ENCODE measurements at places on chromosomes 11 and 22.
A peak's percentile ranks its signal among the peaks of the same experiment; 100 is the strongest.

DNA sequence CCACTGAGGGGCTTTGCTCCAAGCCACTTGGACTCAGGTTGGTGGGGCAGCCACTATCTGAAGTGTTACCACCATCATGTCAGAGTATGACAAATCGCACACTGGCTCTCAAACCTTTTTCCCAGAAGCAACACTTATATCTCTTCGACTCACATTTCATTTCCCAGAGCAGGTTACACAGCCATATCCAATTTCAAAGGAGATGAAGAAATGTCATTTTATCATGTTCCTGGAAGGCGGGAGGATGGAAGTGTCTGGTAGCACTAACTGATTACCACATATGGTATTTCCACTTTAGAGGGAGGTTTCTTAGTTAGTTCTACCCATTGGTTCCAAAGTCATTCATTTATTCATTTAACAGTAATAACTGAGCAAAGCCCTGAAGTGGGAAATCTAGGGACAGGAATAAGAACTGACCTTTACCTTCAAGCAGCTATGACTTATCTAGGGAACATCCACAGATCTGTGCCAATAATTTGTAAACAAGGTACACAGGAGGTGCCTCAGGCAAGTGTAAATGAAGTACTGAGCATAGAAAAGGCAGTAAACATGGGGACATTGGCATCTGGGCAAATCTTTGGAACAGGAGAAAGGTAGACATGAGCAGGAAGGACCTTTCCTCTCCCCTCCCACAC is 54.9 kb upstream of the LRRC55 start:
- no peak for DNase-seq

- no peak for DNase-seq
Measured at GRCh38 chr22:24060375-24060788, 49.3 kb downstream of the CABIN1 start.

DNA sequence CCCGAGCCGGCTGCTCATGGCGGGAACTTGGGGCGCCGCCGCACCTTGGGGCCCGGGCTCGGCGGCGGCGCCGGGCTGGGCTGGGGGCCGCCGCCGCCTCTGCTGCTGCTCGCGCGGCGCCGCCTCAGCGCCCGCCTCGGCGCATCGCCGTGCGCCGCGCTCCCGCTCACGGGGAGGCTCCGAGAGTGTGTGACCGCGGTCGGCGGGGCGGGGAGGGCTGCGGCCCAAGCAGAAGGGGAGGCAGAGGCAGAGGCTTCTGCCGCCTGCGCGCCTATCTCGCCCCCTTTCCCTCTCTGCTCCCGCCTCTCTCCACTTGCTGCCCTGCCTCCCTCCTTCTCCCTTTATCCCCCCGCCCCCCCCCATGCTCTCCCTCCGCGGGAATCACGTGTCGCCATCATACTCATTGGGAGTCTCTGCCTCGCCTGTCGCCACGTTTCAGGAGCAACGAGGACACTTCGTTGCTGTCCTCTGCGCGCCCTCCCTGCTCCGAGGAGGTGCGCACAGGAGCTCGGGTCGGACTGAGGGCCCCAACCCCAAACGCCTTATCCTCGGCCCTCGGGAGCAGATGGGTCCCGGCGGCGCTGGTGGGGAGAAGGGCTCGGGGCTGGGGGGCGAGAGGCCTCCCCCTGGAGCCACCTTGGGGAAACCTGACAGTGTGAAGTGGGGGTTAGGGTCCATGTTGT is at the start of gene GUCY1A2:
TSS of gene GUCY1A2 (minus strand) at position 258 of the 683 bp plus-strand sequence. CDS start 421 bp downstream, outside the sequence.
- DNase-seq, result no peak

GRCh38 chr11:29553990-29554389 is 462.8 kb downstream of the KCNA4 start:
- no peak for DNase-seq

DNA sequence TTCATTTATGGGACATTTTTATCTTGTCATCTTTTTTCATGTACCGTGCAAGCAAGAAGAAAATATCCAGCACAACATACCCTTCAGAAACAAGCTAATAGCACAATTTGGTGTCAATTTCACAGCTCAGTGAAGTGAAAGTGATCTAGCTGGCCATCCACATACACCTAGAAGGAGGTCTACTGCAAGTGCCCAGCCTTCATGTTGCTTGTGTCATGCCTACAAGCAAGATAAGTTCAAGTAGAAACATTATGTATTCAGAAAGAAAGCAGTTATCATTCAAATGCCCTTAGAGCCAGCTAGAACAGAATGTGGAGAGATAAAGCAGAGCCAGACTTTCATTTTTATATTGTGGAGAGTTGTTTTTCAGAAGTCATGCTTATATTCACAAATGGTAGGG is 325.7 kb upstream of the PITPNB start:
- no peak for DNase-seq

- DNase-seq, result no peak
Measured at GRCh38 chr22:28562324-28562723, 117.3 kb downstream of the TTC28 start.

- DNase-seq, result no peak
Measured at GRCh38 chr11:3950996-3951660, 95.7 kb downstream of the STIM1 start.

GRCh38 chr11:76523147-76523546 is 78.3 kb downstream of the EMSY start:
- no peak for DNase-seq

DNA sequence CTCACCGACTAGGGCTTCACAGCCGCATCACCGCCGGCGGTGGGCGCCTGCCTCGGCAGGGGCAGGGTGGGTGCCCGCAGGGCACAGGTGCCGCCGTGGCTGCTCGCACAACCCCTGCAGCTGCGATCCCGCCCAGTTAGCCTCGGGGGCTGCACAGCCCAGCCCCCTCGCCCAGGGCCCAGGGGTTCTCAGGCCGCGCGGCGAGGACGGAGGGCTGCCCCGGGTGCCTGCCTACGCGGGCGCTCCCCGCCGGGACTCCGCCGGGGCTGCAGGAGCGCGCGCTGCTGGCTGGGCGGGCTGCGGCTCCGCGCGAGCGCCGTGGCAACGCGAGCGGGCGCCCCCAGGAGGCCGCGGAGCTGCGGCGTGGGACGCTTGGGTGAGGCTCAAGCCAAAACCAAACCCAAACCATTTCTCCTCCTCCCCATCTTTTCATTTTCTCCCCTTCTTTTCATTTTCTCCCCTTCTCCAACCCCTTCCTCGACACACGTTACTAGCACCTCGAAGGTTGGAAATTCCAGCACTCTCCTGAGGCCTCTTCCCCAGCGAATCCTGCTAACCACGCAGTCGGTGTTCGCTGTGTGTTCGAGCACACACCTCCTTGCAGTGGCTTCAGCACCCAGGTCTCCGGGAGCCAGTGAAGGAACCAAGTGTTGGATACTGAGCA is at the start of gene MICAL3:
TSS of gene MICAL3 (minus strand) at position 286 of the 664 bp plus-strand sequence. CDS start 117,749 bp downstream, outside the sequence.
- DNase-seq, result peak; percentile 32

- no peak for DNase-seq
Measured at GRCh38 chr11:19241260-19242178, 774 bp upstream of the E2F8 start.

- no peak for DNase-seq
Measured at GRCh38 chr11:60428517-60428916, 855 bp upstream of the MS4A5 start.

DNA sequence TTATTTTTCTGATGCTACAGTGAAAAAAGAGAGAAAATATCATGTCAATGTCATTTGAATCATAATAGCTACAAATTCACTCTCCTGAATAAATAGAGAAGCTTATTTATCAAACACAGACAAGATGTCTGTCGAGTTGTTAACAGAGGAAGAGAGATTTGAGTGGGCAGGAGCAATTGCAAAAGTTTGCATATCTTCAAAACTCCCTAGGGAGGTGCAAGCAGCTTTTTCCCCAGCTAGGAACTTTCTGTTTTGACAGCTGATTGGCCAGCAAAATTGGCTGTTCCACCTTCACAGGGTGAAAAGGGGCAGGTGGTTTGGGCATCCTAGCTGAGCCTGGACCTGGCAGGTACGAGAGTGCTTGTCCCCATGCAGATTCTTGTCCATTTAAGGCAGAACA is 98.2 kb downstream of the NTM start:
- no peak for DNase-seq

DNA sequence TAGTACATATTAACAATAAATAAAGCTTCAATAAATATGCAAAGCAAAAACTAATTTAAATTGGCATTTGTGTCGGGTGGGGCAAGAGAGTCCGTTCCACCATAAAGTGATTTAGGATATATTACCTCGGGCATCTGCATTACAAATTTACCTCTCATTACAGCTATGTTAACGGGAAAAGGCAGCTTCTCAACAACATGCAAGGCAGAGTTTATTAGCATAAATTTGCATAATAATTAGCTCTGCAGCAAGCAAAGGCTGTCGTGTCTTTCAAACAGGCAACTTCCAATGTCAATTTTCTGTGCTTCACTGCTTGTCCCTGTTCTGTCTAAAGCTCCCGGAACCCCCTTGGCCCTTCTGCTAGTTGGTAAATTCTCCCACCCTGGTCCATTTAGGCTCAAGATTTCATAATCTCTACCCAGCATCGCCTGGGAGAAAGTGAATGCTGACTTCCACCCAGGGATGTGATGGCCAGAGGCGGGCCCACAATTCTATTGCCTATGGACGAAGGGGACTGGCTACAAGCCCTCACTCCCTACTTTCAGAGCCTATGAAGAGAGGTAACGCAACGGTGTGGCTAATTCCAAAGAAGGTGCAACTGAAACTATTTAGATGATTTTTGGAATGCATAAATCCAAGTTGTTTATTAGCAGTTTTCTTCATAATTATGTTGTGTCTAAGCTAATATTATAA is 462.1 kb downstream of the OPCML start:
- DNase-seq, result no peak

DNA sequence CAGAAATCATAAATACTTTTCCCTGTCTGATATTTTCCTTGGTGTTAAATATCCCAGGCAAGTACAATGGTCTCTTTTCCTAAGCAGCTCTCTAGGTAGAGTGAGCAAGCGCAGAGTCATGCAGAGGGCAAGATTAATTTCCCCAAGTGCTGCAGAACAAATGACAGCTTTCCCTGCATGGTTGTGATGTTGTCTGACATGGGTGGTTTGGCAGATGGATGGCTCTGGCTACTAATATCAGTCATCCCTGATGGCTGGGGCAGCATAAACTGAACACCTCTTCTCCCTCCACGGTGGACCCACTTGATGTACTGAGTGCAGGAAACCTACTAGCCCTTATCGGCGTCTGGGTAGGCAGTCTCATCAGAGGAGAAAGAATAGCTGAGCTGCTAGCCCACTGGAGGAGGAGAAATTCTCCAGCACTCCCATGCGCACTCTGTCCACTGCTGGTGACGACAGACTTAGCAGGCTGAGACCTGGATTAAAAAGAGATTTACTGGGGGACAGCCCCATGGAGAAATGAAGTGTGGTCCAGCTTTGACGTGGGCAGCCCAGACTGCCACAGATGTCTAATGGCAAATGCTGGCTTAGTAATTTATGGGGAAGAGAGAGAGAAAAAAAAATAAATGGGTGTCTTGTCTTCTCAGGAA is 202.9 kb downstream of the DBX1 start:
- no peak for DNase-seq

- no peak for DNase-seq
Measured at GRCh38 chr22:35514366-35514765, 26.3 kb upstream of the RASD2 start.

DNA sequence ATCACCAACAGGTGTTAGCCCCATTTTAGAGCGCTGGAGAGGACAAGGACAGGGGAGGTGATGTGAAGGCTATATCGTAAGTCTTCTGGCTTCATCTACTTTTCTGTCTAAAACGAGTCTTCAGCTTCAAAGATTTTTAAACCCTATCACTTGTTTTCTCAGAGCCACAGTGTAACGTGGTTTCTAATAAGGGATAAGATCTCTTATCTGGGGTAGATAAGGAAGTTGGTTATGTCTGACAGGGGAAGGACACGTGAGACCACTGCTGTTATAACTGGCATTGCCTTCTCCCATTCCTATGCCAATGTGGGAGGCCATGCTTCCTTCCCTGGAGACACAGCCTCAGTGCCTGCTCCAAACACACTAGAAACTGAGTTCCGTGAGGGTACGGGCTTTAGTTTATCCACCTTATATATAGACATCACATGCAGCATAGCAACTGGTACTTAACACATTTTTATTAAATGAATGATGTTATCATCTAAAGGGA is 39.3 kb downstream of the LARGE2 start:
- no peak for DNase-seq

DNA sequence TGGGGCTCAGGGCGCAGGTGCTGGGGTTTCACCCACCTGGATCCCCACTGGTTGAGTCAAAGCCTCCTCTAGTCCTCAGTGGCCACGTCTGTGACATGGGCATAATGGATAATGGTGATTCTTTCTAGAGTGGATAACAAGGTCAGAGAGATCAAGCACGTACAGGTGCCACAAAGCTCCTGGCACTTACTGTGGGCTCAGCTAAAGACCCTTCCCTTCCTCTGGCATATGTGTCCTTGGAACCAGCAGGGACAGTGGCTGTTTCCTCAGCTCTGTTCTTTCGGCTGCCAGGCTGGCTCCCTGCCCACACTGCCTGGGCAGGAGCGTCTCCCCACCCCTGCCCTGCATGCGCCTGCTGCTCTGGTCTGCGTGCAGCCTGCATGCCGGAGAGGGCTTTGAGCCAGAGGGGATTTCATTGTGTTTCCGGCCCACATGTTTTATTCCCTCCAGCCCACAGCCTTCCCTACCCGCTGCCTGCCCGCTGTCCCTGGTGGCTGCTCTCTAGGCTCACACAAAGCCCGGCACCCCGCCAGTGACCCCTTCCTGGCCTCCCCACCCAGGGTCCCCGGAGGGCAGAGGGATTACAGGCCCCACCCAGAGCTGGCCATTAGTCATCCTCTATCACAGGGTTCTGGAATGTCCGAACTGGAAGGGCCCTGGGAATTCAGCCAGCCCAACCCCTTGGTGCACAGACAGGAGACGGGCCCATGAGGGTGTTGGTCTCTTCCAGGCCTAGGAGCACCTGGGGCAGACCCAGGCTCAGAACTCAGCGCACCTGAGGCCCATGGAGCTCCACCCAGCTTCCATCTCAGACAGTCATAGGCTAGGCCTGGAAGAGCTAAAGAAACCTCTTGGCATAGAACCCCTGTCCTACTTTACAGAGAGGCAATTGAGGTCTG is 55.3 kb upstream of the GCAT start:
- DNase-seq, result no peak

DNA sequence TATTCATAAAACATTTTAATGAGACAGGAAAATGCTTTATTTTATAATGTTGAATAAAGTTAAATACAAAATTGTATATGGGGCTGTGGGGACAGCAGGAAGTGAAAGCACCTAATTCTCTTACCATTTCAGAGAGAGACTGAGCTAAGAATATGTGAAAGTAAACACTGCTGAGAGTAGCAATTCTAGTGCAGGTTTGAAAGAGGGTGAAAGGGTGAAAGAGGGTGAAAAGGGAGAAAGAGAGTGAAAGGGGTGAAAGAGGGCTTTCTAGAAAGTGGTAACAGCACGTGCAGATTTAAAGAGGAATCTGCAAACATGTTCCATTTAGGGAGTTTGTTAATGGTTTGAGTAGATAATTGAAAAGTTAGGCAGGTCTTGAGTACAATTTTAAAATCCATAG is 652.0 kb upstream of the CCDC90B start:
- DNase-seq, result no peak
